Stimulated activated CD8-positive, alpha-beta memory T cell treated with anti-CD3 and anti-CD28 coated beads, Interleukin-7, amount 100 ng/mL, for 24 hours (primary cell): ENCODE measurements at places on chromosomes 1 and 21.

- DNase-seq, result no peak
Observed at GRCh38 chr1:78577257-78578100, 42.8 kb upstream of the IFI44L start.

- no peak for DNase-seq
Observed at GRCh38 chr1:114094675-114095074, 59.0 kb downstream of the SYT6 start.

- no peak for DNase-seq
Observed at GRCh38 chr1:160344241-160344640, 1.1 kb downstream of the NCSTN start.

GRCh38 chr21:15840406-15840805, 110.6 kb downstream of the USP25 start:
- DNase-seq, result no peak

DNA sequence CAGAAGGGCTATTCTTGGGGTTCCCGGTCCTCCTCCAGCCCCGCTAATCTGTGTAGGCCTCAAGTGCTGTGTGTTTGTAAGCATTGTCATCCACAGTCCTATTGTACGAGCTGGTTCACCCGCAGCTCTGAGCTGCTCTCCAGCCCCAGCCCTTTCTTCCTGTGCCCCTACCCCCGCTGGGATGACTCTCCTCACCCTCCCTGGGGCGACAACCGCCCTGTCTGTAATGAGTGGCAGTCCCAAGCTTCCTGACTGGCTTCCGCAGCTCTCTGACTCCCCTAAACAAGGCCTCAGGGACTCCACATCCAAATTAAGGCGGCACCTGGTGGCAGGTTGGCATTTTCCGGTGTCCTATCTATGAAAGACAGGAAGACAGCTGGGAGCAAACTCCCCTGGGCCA, 45.8 kb downstream of the TFF3 start:
- DNase-seq, result no peak

DNA sequence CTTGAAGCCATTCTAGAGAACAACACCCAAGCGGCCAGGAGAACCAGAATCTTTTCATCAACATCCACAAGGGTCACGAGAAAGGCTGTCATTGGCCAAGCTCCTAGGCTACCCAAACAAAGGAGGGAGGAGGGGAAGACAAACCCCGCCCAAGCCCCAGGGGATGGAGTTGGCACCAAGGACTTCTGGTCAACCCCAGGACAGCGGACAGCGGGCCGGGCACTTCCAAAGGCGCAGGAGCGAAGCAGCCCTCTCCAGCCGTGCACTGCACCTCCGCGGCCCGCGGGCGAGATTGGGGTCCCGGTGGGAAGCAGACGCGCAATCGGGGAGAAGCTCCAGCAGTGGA, at the start of gene CLIC6:
TSS of gene CLIC6 (plus strand) at position 192 of the 346 bp plus-strand sequence. CDS start 395 bp downstream, outside the sequence.
- DNase-seq, result no peak

- no peak for DNase-seq
Observed at GRCh38 chr1:26114165-26114927, 2.7 kb downstream of the PDIK1L start.

- no peak for DNase-seq
Observed at GRCh38 chr1:64302971-64303370, 99.5 kb downstream of the UBE2U start.

- no peak for DNase-seq
Observed at GRCh38 chr1:191609305-191609704, 549.0 kb upstream of the RGS18 start.

GRCh38 chr1:234398849-234399381, 25.7 kb downstream of the COA6 start:
- no peak for DNase-seq

DNA sequence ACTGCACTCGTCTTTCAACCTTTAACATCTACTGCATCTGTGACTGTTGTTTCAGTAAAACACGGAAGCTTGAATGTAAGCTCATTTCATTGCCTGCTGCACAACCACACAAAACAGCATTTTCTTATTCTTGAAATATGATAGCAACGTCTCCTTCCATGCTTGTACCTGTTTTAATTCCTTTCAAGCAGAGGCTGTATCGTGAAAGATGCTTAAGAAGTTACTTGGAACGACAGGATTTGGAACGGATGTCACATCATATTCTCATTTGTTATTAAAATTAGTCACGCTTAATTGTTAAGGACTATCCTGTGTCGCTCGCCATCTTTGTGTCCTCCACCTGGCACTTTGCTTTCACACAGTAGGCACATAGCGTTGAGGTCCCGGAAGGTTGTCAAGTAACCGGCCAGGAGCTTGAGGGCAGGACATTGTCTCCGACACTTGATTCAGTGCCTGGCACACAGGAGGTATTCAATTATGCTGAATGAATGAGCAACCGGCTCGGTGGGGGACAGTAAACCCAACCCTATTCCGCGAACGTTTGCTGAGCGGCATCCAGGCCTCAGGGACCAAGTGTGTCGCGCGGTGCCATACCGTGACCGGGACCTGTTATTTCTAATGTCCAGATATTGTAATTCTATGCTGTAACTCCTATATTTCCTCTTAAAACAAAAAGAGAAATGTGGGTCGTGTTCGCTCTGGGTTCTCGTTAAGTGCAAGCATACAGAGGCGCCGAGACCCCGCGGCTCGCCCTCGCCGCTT, 499 bp upstream of the SH3GLB1 start:
- DNase-seq, result no peak

- DNase-seq, result no peak
Observed at GRCh38 chr1:227424953-227425352, 106.7 kb upstream of the CDC42BPA start.

- no peak for DNase-seq
Observed at GRCh38 chr1:18142969-18143368, 35.4 kb downstream of the IGSF21 start.

GRCh38 chr1:50436489-50436888, 13.2 kb upstream of the DMRTA2 start:
- DNase-seq, result no peak

DNA sequence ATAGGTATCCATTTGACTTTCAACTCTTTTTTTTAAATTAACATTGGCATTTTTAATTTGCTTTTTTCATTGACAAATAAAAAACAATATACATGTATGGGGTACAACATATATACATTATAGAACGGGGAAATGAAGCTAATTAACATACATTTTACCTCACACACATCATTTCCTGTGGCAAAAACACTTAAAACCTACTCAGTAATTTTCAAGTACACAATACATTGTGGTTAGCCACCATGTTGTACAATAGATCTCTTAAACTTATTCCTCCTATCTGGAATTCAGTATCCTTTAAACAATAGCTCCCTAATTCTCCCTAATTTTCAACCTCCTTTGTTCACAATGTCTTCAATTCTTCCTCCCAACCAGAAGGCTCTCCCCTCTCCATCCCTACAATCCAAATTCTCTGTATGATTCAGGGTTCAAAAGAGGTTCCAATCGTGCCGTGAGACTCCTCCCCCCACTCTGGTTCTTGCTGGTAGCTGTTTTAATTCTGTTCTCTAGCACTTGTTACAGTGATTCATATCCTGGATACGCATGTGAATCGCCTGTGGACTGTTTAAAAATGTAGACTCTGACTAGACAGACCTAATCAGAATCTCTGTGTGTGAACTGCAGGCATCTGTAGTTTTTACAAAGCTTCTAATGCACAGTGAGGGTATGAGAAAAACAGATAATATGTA, 87.6 kb upstream of the DUSP10 start:
- DNase-seq, result no peak

- no peak for DNase-seq
Observed at GRCh38 chr1:79161077-79161476, 154.5 kb upstream of the ADGRL4 start.

GRCh38 chr1:180614730-180615129, 17.1 kb upstream of the XPR1 start:
- DNase-seq, result no peak

GRCh38 chr1:63960326-63960725, 186.5 kb downstream of the ROR1 start:
- DNase-seq, result no peak

DNA sequence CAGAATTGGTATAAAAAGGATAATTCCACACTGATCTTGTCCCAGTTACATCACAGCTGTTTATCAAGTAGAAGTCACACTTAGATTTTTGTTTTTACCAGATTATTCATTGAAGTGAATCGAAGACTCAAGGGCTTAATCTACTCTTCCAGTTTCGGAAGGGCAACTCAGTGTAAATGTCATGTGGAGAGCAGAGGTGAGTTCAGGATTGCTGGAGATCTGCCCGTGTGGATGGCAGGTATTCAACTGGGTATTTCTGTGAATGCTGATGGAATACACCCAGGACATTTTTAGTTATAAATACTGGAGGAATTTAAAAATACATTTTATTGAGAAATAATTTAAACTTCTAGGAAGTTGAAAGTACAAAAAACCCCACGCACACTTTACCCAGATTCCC, 19.4 kb downstream of the CC2D1B start:
- DNase-seq, result no peak

GRCh38 chr21:33861125-33861524, 54.5 kb downstream of the ATP5PO start:
- no peak for DNase-seq

GRCh38 chr1:11658542-11658941, 3.9 kb downstream of the FBXO44 start:
- DNase-seq, result no peak

- DNase-seq, result no peak
Observed at GRCh38 chr1:162383516-162383915, 2.0 kb downstream of the C1orf226 start.
